ENCODE measurements at places on chromosomes 6 and 20.

DNA sequence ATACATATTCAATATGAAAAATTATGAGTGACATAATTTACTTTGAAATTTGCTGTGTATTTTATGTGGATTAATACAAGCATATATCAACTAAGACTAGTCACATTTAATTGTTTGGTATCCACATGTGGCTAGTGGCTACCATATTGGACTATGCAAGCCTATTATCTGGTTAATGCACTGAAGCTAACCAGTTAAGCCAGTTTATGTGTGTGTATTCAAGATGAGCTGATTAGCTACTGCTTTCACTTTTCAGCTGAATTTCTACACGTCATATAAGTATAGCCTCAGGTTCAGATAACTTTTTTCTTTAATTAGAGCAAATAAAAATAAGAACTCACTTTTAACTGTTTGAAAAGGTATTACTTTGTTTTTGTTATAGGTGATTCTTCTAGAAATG is 903.7 kb downstream of the TFAP2A start:
- no peak for DNase-seq

DNA sequence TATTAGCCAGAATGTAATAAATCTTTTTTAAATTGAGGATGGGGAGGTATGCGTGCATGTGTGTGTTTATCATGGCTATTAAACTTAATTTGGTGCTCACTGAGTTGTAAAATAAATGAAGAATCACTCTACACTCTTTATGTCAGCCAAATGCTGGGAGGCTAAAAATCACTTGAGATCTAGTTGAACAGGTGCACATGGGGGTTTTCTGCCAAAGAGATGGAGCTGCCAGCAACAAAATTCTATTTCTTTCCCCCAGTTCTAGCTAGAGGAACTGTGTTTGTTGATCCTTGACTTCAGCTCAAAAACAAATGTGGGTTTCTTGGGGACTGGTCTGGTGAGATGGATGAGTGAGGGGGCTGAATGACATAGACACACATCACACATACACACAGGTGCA is 183.3 kb upstream of the BTBD3 start:
- no peak for DNase-seq

DNA sequence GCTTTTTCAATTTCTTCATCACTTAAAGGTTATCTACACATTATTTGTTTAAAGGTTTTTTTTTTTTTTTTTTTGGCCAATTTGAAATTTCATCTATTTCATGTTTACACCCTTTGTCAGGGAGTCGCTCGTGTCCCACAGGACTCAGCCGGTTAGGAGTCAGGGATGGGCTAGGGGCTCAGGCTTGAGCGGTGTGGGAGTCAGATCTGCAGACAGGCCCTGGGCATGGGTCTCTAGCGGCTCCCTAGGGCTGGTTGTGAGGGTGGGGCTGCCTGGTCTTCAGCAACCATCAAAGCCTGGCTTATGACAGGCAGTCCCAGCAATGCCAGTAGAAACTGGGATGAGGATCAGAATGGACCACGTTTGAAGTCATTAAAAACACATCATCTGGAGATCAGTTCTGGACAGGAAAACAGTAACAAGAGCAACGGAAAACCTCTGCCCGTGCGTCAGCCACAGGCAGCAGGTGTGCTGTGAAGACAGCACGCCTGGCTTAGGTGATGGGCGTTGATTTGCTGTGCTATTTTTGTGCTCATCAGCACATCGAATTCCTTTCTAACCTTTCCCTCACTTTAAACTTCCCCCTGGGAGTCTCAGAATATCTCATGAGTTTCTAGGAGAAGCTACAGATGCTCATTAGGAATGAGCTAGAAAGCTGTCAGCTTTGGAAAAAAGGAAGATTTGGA is 91.3 kb upstream of the MPC1 start:
- no peak for DNase-seq

DNA sequence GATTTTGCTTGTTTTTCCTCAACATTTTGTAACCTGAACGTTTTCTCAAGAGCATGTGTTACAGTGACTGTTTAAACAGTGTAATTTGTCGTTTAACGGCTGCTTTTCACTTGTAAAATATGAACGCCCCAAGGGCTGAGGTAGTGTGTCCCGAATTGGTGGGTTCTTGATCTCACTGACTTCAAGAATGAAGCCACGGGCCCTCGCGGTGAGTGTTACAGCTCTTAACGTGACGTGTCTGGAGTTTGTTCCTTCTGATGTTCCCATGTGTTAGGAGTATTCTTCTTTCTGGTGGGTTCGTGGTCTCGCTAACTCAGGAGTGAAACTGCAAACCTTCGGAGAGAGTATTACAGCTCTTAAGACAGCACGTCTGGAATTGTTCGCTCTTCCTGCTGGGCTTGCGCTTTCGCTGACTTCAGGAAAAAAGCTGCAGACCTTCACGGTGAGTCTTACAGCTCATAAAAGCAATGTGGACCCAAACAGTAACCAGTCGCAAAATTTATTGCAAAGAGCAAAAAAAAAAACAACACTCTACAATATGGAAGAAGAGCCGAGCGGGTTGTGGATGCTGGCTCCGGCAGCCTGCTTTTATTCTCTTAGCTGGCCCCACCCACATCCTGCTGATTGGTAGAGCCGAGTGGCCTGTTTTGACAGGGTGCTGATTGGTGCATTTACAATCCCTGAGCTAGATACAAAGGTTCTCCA is 25.1 kb upstream of the TRIM27 start:
- DNase-seq: no peak

DNA sequence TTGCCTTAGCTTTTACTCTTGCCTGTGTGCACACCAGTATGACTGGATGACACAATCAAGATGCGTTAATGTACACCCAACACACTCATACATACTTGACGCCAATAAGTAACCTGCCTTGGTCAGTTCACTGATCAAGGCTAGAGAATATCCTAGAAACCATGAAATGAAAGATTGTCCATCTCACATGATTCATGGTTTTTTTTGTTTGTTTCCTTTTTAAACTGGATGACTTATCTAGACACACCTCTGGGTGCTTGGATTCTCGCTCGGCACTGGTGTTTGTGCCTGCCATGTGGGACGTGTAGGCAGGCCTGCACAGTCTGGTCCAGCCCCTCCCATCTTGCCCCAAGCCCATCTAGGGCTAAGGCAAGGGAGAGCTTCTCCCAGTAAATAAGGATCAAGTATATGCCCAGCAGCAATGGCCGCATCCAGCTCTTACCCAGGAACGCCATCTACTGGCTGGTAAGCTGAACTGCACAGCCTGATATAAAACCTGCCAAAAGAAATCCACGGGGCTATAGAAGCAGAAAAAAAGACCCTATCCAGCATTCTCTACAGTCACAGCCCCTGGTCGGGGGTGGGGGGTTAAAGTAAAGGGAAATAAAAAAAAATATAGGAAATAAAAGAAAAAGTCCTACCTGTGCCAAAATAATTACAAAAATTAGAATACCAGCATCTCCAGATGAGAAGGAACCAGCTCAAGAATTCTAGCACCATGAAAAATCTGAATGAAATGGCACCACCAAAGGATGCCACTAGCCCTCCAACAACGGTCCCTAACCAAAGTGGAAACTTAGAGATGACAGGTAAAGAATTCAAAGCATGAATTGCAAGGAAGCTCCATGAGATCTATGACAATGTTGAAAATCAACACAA is 73.3 kb downstream of the OTOR start:
- no peak for DNase-seq

GRCh38 chr6:86331919-86332318 is 605.4 kb upstream of the HTR1E start:
- no peak for DNase-seq

- no peak for DNase-seq
These were observed 6.5 kb downstream of the NCOA7 start for GRCh38 chr6:125797120-125797885.

- DNase-seq: no peak
These were observed 756.5 kb upstream of the DEFB115 start for GRCh38 chr20:30500829-30501440.

GRCh38 chr6:137647762-137648447 is 153.7 kb upstream of the OLIG3 start:
- DNase-seq: no peak

DNA sequence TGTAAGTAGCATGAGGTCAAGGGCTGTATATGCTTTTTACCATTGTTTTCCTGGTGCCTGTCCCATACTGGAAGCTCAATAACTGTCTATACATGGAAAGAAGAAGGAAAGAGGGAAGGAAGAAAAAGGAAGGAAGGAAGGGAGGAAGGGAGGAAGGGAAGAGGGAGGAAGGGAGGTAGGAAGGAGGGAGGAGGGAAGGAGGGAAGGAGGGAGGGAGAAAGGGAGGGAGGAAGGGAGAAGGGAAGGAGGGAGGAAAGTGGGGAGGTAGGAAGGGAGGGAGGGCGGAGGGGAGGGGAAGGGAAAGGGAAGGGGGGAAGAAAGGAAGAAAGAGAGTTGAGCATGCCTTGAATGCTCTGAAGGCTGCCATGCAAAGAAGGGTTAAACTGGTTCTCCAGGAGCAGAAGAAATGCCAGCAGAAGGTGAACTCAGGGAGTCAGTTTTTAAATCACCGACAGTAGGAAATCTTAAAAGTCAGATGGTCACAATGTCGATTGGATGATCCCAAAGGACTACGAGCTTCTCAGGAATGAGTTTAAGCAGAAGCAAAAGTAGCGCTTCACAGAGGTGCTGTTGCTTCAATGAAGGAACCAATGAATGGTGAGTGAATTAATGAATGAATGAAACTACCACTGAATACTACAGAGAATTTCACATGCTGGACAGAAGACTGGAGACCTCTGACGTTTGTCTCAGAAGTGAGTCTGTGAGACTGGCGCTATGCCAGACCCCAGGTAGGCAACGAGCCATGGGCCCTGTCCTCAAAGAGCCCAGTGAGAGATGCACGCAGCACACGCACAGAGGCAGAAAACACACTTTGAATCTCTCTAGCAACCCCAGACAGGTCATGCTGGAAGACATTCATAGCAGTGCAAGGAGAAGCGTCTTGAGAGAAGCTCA is 117.6 kb downstream of the MRPL14 start:
- DNase-seq: no peak

GRCh38 chr6:118186672-118187567 is 279.9 kb downstream of the SLC35F1 start:
- no peak for DNase-seq

- DNase-seq: no peak
These were observed 110.4 kb upstream of the SCAF8 start for GRCh38 chr6:154622618-154623336.

- no peak for DNase-seq
These were observed 40.3 kb upstream of the PPP1R3G start for GRCh38 chr6:5044866-5045265.

DNA sequence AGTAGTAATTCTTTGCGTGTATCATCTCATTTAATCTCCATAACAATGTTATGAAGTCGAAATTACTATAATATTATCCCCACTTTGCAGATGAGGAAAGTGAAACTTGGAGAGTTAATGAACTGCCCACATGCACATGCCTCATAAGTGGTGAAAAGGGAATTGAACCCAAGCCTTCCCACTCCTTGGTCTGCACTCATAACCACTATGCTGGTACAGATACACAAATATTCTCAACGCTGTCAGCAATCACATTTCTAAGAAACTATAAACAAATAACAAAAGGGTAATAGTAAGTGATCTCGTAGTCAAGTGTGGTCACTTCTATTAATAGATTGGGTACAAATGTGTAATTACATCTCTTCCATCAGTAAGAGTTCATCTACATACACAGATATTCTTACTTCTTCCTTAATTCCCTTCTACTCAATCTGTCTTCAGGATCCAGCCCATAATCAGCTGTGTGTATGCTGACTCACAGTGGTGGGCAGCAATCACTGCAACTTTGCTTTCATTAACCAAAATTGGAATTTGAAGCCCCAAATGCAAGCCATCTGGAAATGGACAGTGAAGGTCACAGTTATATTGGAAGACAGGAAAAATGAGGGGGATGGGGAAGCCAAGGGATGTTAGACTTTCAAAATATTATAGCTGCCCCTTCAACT is 6.6 kb downstream of the PRSS35 start:
- no peak for DNase-seq

- DNase-seq: no peak
These were observed 53.9 kb downstream of the IGF2R start for GRCh38 chr6:160022793-160023192.

DNA sequence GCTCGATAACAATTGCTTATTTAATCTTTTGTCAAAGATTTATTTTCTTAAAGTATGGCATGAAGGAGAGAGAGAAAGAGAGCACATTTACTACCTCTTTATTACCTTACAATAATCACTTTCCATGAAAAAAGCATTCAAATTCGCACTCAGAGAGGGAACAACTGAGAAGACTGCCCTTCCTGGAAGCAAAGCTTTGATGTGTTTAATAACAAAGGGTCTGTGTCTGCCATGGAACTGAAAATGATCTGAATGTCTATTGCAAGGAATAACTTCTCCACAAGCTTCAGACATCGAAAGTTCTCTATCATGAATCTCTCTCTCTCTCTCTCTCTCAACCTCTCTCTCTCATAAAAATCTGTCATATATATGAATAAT is 308.9 kb downstream of the HDGFL1 start:
- DNase-seq: no peak

- no peak for DNase-seq
These were observed 4.9 kb upstream of the MLN start for GRCh38 chr6:33808641-33809180.

GRCh38 chr6:34226731-34227586 is 9.7 kb upstream of the HMGA1 start:
- DNase-seq: no peak

DNA sequence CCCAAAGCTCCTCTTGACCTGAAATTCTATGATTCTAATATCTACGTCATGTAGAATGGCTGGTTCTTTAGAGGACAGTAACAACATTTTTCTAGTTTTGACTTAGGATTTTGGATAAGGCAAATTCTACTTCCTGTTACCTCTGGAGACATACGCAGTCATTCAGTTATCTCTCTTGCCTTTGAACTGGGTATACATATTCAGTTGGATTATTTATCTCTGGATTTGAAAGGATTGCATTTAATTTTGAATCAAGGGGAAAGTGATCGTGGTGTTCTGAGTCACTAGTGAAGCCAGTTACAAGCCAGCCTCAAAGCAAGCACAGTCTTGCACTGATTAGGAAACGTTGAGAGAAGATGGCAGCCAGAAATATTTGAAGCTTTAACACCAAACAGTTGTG is 35.3 kb upstream of the BCAS1 start:
- no peak for DNase-seq

DNA sequence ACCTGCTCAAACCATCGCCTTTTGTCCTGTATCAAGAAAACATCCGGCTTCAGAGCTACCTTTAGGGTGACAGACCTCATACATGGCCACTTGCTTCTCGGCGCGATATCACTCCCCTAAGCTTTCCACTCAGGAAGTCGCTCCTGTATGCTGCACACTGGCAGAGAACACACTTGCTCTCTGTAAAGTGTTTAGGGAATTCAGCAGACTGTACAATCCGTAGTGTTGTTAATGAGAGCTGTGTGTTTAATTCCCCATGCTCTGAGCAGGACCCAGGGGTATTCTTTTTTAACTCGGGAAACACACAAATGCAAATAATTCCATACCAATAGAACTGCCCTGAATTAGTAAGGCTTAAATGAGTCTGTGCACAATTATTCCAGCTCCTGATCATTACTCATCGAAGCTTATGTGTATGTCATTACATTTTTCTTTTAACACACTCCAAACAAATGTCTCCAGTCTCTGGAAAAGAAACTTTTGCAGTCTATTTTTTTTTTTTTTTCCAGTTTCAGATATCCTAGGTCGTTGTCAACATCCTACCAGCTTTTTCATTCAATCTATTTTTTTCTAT is 338.7 kb upstream of the ARID1B start:
- DNase-seq: no peak

- DNase-seq: no peak
These were observed 169.7 kb upstream of the SALL4 start for GRCh38 chr20:51972056-51972455.

- DNase-seq: no peak
These were observed 421.8 kb upstream of the JARID2 start for GRCh38 chr6:14824060-14824459.

Measured in activated T-cell treated with anti-CD3 and anti-CD28 coated beads for 48 hours (primary cell).